ENCODE measurements at places on chromosomes 3 and 15.
A peak's percentile ranks its signal among the peaks of the same experiment; 100 is the strongest.

DNA sequence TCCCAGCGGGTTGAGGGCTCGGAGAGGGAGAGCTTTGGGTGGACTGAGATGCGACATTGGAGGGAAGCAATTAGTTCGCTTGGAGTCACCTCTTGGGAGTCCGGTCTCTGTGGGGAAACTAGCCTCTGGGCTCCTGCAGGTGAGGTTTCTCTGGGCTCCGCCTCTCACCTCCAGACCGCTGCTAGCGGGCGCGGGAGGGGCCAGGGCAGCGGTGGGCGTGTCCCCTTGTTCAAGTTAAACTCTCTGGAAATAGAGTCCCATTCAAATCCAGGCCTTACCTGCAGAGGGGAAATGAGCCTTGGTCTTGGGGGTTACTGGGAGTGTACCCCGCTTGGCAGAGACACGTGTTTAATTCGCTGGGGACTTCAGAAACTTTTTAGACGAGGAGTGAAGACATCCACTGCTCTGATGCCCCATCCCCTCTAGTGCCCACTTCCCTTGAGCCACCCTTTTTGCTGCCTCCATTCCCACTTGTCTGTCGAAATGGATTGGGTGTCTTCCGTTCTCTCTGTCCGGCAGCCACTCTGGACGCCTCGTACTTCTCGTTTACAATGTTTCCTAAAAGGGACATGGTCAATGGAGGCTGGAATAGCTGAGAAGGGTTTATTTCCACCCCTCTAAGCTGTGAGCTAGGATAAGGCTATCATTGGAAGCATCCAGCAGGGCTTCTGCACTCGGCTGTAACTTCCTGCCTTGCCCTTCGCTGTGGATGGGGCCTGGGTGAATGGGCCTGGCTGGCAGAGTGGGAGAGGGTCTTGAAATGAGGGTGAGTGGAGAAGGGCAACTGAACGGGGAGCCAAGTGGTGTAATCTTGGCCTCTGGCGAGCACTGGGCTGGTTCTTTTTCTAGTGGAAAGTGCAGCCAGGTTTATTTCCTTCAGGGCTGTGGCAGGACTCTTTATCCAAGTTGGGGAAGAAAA, 1.1 kb downstream of the MITF start:
- no peak for DNase-seq
- H3K4me1 ChIP-seq, result no peaks in the 10 kb centered on the region
- H3K36me3 ChIP-seq, result no peaks in the 10 kb centered on the region
- no peak overlapping the region for H3K4me3 ChIP-seq
- H3K27ac ChIP-seq, result no peak overlapping the region

DNA sequence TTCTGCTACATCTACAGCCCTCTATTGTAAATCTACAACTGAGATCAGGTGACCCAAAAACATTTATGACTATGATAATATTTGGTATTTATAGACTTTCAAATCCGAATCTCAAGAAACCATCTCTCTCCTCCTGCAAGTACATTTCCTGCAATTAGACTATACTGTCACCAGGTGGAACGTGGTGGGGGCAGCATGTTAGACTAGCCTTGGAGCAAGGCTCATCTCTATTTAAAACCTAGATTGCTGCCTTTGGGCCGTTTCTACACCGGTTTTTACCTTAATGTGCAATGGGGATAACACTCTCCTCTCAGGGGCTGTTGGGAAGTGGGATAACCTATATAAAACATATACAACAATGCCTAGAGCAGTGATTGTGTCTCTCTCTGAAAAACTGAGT, 3.8 kb upstream of the KATNBL1 start:
- no peak overlapping the region for H3K27ac ChIP-seq
- H3K4me3 ChIP-seq, result no peak overlapping the region
- peaks cover 7% of the 10 kb centered on the region for H3K4me1 ChIP-seq
- no peaks in the 10 kb centered on the region for H3K27me3 ChIP-seq
- no peak for DNase-seq

DNA sequence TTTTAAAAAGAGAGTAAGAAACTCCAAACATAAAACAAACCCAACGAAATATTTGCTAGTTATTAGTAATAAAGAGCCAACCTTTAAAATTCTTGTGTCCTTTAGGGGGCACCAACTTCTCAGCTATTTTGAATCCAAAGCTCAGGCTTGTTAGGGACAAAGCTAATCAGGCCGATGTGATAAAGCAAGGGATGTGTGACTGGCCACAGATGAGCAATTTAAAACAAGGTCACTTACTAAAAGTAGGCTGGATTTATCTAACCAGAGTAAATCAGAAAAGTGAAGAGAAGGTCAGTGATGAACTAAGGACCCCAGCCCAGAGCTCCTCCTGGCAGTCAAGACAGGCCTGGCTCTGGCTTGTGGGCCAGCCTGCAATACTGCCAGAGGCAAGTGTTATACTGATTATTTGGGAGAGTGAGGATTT, 108.5 kb downstream of the CYP19A1 start:
- no peaks in the 10 kb centered on the region for H3K36me3 ChIP-seq
- H3K4me3 ChIP-seq, result no peak overlapping the region
- H3K27me3 ChIP-seq, result no peaks in the 10 kb centered on the region
- no peaks in the 10 kb centered on the region for H3K4me1 ChIP-seq
- no peak for DNase-seq
- no peak overlapping the region for H3K27ac ChIP-seq

GRCh38 chr3:78969483-78969882, 798.3 kb downstream of the ROBO1 start:
- H3K4me3 ChIP-seq, result no peak overlapping the region
- H3K27ac ChIP-seq, result no peak overlapping the region
- DNase-seq, result no peak
- no peaks in the 10 kb centered on the region for H3K4me1 ChIP-seq
- H3K36me3 ChIP-seq, result no peaks in the 10 kb centered on the region

DNA sequence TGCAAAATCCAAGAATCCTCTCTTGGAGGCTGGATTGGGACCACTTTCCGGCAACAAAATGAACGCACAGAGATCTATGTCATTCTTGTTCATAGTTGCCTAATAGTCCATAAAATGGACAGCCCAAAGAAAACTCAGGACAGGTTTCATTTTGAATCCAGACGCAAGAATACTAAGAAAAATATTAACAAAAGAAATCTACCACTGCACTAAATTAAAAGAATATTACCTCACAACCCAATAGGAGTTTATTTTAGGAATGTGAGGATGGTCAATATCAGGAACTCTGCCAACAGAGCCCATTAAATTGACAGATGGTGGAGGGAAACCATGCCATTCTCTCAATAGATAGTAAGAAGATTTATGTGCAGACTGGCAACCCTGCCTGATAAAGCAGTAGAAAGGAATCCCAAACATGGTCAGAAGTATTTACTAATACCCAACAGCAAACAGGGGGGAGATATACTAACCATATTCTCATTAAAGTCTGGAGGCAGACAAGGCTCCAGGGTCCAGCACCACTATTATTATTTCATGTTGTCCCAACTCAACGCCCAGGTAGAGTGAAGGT, 127.6 kb downstream of the SMAD6 start:
- H3K27me3 ChIP-seq, result no peaks in the 10 kb centered on the region
- H3K4me1 ChIP-seq, result no peaks in the 10 kb centered on the region
- H3K4me3 ChIP-seq, result no peak overlapping the region
- no peak overlapping the region for H3K27ac ChIP-seq
- no peaks in the 10 kb centered on the region for H3K36me3 ChIP-seq
- no peak for DNase-seq

DNA sequence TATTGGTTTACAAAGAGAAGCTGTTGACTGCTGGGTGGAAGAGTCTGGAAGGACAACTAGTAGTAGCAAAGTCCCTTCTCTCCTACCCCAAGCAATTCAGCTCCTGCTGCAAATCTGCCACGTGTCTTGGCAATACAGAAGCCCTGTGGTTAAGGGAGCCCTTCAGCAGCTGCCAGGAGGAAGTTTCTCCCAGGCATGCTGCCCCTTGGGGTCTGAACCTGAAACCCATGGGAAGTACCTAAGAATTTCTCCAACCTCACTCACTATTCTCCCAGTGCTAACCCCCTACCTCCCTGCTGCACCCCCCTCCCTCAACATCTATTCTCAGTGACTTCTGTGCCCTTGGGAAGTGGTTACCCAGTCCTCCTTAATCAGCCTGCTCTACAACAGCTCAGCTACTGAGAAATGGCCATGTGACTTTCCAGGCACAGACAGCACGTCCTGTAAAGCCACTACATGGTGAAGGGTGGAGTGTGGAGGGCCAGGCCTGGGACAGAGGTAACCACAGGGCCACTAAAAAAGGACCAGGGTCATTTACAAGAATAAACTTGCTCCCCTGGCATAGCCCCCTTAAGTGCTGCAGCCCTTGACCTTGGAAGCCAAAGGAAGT, 316.6 kb downstream of the NTRK3 start:
- H3K27me3 ChIP-seq, result no peaks in the 10 kb centered on the region
- no peak overlapping the region for H3K27ac ChIP-seq
- no peak overlapping the region for H3K4me3 ChIP-seq
- no peak for DNase-seq
- H3K4me1 ChIP-seq, result no peaks in the 10 kb centered on the region
- no peaks in the 10 kb centered on the region for H3K36me3 ChIP-seq

DNA sequence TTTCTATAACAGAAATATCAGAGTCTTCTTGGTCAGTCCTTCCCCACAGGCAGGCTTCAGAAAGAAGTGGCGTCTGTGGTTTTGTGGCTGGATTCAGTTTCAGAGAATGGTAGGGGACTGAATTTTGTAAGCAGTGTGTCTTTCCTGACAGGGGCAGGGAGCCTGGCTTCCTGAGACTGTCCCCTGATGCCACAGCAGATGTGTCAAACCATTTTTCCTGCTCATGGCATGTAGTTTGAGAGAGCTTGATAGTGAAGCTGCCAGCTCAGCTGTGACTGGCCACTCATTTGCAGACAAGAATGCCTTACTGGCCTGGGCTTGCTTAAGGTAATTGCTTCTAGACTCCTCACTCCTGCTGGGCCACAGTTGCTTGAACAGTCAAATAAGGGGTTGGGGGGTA, 26.4 kb downstream of the LARS2 start:
- H3K27ac ChIP-seq, result no peak overlapping the region
- H3K36me3 ChIP-seq, result peaks cover 7% of the 10 kb centered on the region

DNA sequence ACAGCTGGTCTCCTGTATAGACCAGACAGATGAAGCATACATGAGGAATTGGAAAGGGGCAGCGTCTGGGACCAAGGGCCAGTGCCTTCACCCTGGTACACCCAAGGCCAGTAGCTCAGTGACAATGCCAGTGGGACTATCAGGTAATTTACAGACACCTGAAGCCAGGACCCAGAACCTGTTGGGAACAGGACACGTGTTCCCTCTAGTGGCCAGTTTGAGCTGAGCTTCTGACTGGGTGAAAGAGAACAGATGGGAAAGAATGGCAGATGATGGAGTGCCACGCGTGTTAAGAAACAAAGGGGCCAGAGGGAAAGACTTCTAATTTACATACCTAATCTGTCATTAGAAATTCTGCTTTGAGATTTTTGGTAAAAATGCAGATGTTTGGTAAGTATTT, 5.1 kb upstream of the SLC25A38 start:
- peaks cover 11% of the 10 kb centered on the region for H3K4me1 ChIP-seq
- no peaks in the 10 kb centered on the region for H3K27me3 ChIP-seq
- H3K4me3 ChIP-seq, result no peak overlapping the region
- no peak overlapping the region for H3K27ac ChIP-seq
- DNase-seq, result peak; percentile 62

DNA sequence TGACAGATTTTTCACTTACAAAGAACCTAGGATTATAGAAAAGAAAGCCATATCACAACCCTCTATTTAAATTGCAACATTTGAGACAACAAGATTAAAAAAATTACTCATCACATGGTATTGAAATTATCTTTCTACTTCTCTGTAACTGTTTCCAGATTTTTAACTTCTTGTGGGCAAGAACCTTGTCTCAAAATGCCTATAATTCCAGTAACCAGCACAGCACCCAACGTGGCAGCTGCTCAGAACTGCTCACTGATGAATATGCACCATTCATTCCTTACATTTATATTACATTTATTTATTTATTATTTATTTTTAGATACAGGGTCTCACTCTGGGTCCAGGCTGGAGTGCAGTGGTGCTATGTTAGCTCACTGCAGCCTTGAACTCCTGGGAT, 216.1 kb downstream of the THRB start:
- no peak for DNase-seq
- no peaks in the 10 kb centered on the region for H3K27me3 ChIP-seq
- H3K27ac ChIP-seq, result no peak overlapping the region
- H3K4me3 ChIP-seq, result no peak overlapping the region

DNA sequence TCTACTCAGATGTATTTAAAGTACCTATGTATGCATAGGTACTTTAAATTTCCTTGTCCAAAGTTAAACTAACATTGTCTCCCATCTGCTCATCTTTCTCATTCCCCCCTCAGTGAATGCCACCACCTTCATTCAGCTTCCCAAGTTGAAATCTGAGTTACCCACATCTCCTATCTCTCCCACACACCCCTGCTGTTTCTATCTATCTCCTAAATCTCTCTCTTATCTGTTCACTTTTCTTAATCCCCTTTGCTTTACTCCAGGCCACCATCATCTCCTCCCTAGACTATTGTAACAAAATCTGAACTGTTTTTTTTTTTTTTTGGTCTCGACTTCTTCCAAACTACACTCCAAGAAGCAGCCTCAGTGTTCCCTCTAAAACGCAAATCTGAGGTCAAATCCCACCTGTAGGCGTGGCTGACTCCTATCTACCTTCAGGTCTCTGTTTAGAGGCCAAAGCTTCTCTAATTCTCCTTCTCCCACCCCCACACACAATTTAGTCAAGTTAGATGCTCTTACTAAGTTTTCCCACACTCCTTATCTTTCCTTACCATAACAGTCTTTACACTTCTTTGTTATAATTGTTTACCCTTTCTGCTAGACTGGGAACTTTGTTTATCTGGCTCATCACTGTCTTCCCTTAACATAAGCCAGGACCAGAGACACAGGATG, 3.5 kb upstream of the NEO1 start:
- H3K27me3 ChIP-seq, result no peaks in the 10 kb centered on the region
- DNase-seq, result no peak
- H3K4me1 ChIP-seq, result peaks cover 8% of the 10 kb centered on the region
- H3K36me3 ChIP-seq, result no peaks in the 10 kb centered on the region
- H3K27ac ChIP-seq, result no peak overlapping the region

GRCh38 chr3:10975695-10976234, 16.8 kb upstream of the SLC6A1 start:
- no peaks in the 10 kb centered on the region for H3K36me3 ChIP-seq
- no peak overlapping the region for H3K4me3 ChIP-seq
- no peaks in the 10 kb centered on the region for H3K27me3 ChIP-seq

DNA sequence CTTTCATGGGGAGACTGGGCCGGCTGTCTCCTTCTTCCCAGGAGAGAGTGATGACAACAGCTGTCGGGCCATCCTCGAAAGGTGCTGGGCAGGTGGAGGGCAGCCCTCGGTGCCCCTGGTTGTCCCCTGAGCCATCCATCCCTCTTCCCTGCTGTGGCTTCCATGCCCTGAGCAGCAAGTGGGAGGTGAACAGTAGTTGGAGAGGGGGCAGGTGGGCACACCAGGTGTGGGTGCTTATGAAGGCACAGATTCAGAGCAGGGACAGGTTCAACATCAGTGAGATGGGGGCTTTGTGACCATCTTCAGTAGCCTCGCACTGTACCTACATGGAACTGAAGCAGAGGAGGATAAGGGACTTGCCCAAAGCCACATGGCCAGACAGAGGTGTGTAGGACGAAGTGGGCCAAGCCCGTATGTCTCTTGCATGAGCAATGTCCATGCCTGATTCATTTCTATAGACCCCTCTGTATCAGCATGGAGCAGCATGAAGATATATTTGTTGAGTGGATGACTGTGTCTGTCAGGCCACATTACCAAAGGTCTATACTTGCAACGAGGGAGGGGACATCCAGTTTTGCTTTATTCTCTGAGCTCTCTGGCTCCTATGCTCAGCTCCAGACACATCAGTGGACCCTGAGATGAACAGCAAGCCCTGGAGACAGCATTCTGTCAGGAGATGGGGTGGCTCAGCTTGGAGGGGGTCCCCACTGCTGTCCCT, 107.8 kb downstream of the FBLN2 start:
- H3K4me1 ChIP-seq, result peaks cover 42% of the 10 kb centered on the region
- no peaks in the 10 kb centered on the region for H3K36me3 ChIP-seq
- H3K27me3 ChIP-seq, result peaks cover 6% of the 10 kb centered on the region

All from CD4-positive, alpha-beta memory T cell (primary cell).